ENCODE measurements at places on chromosomes 7 and 10. TPM values are rescaled to one million over a fixed set of nuclear protein-coding genes. Genes with fewer than 3 reads are reported as not detected.

The BRAT1 gene
- 33.6 TPM for total RNA-seq

The NXPH1 gene
- not detected for total RNA-seq

The TBXAS1 gene
- total RNA-seq = 5.3 TPM

The HOGA1 gene
- total RNA-seq = 0.13 TPM

The GJD4 gene
- not detected for total RNA-seq

The CALCR gene
- total RNA-seq = not detected

The ENKUR gene
- total RNA-seq = not detected

The NOS3 gene
- 4.5 TPM for total RNA-seq
